Prostate gland (tissue), 2 donors: ENCODE measurements at places on chromosomes 6 and 20.

DNA sequence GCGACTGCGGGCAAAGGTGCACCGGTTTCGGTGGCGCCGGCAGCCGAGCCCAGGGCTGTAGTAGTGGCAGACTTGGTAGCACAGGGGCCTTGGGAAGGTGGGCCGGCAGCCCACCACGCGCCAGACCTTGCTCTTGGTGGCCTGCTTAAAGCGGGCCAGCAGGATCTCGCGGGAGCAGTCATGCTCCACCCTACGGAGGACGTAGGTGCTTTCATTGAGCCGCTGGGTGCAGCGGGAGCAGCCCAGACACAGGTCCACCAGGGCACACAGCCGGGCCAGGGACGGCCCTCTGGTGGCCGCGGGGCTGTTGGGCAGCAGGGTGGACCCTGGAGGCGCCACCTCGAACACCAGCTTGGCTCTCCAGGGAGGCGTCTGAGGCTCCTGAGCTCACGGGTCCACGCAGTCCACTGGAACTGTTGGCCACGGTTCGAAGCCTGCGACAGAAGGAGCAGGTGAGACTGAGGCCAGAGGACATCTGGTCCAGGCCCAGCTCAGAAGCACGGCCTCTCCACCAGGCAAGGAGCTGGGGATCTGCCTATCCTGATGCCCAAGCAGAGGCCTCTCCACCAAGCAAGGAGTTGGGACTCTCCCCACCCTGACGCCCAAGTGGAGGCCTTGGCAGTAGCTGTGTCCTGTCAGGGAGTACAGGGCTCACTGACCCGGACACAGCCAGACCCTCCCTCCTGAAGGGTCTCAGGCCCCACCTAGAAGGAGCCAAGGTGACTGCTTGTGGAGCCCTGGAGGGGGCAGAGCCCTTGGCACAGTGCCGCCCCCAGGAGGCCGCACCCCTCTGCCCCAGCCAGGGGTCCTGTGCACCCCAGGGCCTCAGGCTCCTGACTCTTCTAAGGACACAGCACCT lies 1.0 kb downstream of the HELZ2 start:
- no peak for DNase-seq

- DNase-seq: no peak
Observed at GRCh38 chr6:25137916-25138232, 141.3 kb upstream of the CARMIL1 start.

DNA sequence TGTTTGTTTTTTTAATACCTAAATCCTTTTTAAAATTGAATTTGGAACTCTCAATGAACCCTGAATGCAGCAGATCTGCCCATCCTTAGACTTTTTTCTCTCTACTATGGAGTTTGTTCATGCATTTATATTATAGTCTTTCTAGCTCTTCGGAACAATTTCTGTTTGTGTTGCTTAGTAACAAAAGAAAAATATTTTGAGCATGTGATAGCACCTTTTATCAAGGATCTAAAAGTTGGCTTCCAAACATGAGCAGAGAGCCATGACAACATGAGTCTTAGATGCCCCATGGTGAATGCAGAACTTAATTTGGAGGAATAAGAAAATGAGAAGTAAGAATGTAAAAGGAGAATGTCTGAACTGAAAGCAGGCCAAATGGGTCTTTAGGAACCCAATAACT lies 133.7 kb downstream of the EDN1 start:
- DNase-seq: no peak

DNA sequence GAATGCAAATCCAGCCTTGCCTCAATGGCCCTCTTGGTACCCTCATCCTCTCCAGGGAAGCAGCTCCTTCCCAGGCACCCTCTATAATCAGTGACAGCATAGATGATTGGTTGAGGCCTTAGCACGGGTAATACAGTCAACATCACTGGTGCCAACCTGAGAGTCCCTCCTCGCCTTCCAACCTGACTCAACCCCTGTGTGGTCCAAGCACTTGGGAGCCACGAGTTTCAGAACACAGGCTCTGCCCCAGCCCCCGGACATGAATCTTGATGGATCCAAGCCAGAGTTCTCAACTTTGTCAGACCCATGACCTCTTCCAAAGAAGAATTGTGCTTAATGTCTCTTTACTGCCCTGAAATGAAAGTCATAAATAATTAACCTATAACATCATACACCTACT lies 213.9 kb downstream of the PREX1 start:
- DNase-seq: no peak

GRCh38 chr6:36657942-36658544 lies 20.5 kb upstream of the CDKN1A start:
- no peak for DNase-seq

GRCh38 chr20:46634528-46634927 lies 16.7 kb downstream of the SLC13A3 start:
- no peak for DNase-seq

- no peak for DNase-seq
Observed at GRCh38 chr20:54606380-54606779, 131.0 kb downstream of the DOK5 start.

GRCh38 chr6:131861381-131861780 lies 53.6 kb downstream of the ENPP1 start:
- DNase-seq: no peak

DNA sequence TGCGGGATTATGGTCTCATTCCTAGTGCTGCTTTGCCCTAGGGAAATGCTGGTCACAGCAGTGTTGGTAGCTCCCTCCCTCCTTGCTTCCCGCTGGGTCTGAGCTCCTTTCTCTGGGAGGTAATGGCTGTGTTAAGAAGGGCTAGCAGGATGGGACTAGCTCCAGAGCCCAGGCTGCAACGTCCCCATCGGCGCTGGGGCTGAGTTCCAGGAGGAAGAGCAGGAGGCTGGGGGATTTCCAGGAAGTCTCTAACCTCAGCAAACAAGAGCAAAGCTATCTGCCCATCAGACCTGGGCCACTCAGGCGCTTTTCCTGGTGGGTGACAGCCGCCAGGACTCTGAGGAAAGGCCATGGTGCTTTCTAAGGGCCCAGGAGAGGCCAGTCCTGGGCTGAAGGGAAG lies 174.2 kb downstream of the DLL1 start:
- DNase-seq: no peak

- no peak for DNase-seq
Observed at GRCh38 chr20:750801-751200, 17.5 kb downstream of the SLC52A3 start.

DNA sequence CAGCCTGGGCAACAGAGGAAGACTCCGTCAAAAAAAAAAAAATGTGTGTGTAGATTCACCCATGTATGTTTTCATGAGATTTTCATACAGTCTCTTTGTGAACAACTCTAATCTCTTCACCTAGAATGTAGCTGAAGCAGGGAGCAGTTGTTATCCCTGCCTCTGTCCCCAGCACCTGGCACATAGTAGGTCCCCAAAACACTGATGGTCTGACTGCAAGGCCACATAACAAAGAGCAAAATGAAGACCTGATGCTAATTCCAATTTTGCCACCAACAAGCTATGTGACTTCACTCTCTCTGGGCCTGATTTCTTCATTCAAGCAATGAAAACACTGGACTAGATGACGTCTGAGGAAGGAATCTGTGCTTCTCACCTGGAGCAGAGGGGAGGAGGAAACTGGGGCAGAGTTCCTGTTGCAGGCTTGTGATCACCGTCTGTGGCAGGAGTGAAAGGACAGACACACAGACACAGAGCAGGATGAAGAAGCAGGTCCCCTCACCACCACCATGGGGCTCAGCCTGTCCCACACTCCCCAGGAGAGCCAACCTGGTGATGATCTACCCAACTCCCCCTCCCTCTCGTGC lies 4.6 kb downstream of the SLC44A4 start:
- no peak for DNase-seq

GRCh38 chr20:21398109-21399004 lies 1.0 kb upstream of the NKX2-4 start:
- DNase-seq: no peak

GRCh38 chr6:158011478-158011920 lies 29.8 kb downstream of the SYNJ2 start:
- no peak for DNase-seq

GRCh38 chr6:34229877-34230276 lies 6.8 kb upstream of the HMGA1 start:
- DNase-seq: no peak

DNA sequence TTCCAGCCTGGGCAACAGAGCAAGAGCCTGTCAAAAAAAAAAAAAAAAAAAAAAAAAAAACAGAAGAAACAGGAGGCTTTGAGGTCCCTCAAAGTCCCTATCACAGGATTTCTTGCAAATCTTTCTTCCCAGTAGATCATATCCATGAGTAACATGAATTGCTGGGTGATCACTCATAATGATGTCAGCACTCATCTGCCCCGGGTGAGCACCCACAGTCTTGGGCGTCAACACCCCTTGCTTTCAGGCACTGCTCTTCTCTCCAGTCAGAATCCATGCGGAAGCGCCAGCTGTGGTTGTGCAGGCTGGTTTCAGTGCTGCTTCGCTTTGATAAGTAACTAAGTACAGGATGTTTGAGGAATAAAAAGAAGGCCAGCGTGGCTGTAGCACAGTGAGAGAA lies 40.2 kb upstream of the INSM1 start:
- DNase-seq: no peak

DNA sequence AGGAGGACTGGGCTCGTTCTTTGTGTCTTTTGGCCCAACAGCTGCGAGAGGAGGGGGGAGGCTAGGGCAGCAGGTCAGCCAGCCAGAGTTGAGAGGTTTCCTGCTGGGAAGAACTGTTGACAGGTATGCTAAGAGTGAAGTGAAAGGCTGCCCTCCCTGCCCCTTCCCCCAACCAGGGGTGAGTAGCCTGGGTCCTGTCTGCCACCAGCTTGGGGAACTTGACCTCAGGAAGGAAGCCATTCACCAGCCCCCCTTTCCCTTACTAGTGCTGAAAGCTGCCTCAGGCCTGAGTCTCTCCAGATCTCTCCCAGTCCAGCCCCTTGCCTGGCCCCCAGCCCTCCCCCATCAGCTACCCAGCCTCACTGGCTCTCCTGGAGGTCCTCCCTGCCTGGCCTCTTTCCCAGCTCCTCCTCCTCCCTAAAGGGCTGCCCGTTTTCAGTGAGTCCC lies 20.7 kb upstream of the ZNF76 start:
- no peak for DNase-seq

GRCh38 chr20:25527949-25528348 lies 57.4 kb downstream of the NINL start:
- no peak for DNase-seq

DNA sequence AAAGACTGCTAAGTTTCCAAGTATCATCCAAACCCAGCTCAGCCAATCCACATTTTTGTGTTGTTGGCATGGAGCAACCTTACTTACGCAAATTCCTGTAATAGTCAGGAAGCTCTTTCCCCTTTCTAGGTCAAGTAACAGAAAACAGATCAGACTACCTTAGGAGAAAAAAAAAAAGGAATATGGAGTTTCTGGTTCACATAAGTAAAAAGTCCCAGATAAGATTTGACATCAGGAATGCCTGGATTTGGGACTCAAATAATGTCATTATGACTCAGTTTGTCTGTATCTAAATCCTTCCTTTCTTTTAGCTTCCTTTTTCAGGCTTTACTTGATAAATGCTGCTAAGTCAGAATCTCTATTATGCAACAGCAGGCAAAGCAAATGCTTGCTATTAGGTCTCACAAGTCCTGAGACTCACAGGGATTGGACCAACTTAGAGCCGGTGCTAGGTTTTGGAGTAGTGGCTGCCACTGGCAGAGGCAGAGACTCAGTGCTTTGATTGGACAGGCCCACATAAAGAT lies 44.5 kb downstream of the NCOA7 start:
- no peak for DNase-seq

GRCh38 chr6:86118271-86118670 lies 475.6 kb upstream of the SYNCRIP start:
- DNase-seq: no peak

GRCh38 chr6:150352321-150353296 lies 16.2 kb upstream of the IYD start:
- no peak for DNase-seq
